ENCODE measurements at places on chromosomes 5 and 9.
A peak's percentile ranks its signal among the peaks of the same experiment; 100 is the strongest.

- no peak for DNase-seq
Measured at GRCh38 chr5:75545131-75545530, 33.4 kb downstream of the POLK start.

DNA sequence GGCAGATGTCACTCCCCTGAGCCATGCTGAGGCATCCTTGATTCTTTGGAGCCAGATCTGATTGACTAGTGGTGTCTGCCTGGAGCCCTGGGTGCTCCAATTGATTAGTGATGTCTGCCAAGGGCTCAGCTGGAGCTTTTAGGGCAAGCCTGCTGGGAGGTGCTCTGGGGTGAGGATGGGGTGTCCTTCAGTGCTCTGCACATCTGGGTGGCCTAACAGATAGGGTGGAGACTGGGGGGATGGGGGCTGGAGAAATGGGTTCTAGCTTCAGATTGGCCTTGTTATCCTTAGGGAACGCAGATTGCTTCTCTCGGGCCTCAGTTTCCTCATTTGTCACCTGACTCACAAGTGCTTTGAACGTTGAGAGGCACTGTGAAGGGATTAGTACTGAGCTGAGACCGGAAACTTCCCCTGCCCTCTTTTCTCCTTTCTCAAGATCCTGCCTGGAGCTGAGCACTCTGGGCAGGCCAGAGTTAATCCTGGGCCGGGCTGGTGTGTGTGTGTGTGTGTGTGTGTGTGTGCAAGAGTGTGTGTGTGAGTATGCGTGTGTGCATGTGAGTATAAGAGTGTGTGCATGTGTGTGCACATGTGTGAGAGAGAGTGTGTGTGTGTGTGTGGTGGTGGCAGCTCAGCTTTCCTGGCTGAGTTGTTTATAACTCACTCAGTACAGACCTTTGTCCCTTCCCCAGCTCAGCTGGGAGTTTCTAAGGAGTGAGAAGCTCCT lies 5.6 kb upstream of the IER5L start:
- DNase-seq = no peak

- DNase-seq = no peak
Measured at GRCh38 chr5:171415115-171415730, 4.2 kb upstream of the FGF18 start.

DNA sequence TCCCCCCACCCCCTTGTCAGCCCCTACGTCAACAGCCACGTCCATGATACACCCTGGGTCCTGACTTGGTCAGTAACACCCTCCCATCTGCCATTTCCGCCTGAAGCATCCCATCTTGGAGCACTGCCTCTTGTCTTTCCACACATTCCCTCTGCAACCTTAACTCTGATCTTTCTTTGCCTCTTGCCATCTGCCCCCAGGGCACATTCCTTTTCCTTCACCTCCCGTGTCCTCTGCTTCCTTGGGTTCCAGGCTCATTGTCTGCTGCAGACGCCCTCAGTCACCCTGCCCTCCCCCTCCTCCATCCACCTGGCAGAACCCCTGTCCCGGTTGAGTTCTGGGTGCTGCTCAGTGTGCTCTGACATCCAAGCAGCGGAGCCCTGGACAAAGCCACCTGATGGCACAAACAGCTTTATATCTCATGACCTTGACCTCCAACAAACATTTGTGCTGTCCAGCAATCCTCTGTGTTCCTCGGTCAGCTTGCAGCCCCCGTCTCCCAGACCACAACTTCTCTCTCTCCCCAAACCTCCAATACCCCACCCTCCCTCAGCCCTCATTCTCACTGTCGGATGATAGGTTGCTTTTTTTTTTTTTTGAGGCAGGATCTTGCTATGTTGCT lies 97.7 kb upstream of the IER5L start:
- DNase-seq = no peak

DNA sequence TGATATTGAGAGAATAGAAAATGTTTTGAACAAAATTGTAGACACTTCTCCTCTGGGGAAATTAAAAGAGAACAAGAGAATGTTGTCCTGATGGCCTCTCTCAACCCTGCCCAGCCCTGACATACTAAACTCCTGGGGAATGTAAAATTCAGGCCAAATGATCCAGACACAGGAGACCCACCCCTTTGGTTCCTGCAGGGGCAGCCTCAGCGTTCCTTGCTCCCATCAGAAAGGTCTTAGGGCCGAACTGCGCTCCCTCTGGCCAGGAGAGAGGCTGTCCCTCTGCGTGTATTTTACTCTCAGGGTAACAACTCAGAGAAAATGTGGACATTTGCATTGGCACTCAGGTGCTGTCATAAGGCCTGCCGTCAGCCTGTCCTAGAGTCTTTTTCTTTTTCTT lies 616.3 kb upstream of the KLF4 start:
- DNase-seq = no peak

DNA sequence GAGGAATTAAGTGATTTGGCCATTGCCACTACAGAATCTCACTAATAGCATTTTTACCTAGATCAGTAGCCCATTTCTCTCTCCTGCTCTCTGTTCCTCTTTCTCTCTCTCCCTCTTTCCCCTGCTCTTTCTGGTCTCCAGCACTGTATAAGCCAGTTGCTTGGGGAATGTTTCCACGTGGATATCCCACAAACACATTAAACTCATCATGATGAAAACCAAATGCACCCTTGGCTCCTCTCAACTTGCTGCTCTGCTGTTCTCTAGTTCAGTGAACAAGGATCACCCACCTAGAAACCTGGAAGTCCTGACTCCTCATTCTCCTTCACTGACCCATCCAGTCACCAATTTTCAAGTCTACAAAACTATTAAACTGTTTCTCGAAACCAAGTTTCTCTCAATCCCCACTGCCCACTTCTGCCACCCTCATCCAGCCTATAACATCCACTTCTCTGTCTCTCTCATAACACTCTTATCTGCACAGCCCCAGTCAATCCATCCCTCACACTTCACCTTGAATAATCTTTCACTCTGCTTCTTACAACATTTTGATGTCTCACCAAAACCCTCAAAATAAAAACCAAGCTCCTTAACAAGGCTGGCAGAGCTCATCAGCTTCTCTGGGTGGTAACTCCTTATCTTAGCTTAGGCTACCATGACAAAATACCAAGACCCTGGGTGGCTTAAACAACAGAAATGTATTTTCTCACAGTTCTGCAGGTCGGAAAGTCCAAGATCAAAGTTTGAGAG lies 79.3 kb downstream of the ARL15 start:
- DNase-seq = no peak

DNA sequence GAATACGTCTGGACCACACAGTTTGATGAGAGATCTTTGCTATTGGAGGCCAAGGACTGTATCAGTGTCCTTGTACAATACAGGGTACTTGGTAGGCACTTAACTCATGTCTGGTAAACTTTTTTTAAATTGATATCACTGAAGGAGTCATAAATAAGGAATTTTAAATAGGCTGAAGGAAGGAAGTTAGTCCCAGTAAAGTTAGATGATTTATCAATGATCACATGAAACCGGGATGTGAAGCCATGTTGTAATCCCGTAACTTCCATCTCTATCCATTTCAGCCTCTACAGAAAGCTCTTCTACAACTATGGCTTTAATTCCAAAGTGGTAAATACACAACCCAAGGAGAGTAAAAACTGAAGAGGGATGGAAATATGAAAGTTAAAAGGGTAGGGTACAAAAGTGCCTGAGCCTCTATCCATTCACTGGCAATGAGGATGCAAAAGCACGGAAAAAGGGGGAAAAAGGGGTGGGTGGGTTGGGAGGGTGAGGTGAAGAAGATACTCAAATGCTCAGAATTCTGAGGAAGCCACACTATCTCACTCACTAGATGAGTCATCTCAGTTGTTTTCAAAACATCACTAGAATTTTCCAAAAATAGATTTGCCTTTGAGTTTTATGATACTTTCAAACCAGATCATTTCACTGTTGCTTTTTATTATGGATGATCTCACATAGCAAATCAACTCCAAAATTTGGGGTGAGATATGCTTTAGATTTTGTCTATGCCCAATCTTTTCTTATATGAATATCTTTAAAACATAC lies 1053.5 kb downstream of the NR2F1-AS1 start:
- DNase-seq = no peak

DNA sequence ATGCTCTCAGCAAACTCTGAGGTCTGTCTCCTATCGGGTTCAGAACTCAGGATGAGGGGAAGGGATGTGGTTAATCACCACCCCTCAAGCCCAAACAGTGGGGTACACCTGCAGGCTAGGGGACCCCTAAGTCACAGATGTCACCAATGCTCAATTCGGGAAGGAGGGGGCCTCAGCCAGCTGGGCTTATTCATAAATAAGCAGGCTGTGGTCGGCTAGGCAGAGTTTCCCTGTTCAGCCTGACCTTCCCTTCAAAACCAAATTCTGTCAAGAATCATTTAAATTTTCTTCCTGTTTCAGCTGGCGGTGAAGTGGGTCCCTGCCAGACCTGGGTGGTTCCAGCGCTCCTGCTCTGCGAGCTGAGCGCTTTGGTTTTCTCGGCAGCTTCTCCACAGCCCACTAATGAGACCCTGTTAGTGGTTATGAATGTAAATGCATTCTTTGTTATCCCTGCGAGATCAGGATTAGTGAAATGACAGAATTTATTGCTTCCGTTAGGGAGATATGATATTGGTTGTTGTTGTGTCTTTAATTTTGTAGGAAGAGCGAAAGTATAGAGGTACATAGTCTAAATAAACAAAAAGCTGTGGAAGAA lies 68.3 kb downstream of the AK8 start:
- DNase-seq = no peak

- DNase-seq = no peak
Measured at GRCh38 chr9:120616966-120617935, 37.3 kb upstream of the CDK5RAP2 start.

- no peak for DNase-seq
Measured at GRCh38 chr5:141789330-141789729, 88.9 kb downstream of the PCDH1 start.

DNA sequence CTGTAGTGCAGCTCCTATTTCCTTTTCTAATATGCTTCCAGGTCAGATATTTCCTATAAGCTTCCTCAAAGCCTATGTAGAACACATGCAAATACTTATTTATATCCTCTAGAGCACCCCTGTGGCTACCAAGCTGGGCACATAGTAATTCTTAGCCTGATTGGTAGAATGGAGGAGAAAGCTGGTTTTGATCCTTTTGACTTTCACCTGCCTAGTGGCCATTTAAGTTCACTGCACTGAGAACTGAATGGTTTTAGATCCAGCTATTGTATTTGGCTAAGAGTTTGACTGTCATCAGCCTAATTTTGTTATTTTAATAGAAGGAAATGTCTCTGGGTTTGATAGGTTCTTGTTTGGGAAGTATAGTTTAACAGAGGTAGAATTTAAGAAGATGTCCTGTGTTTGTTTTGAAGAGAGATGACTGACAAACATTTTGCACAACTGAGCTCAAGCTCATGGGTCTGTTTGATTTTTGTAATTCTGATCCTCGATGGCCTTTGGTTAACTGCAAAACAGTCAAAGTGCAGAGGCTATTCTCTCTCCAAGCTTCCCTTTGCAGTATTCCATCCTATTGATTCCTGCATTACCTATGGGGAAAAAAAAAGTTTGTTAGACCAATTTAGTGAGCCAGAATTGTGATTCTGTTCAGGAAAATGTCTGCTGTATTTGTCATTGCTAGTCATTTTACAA lies 85.4 kb downstream of the KCNN2 start:
- no peak for DNase-seq

DNA sequence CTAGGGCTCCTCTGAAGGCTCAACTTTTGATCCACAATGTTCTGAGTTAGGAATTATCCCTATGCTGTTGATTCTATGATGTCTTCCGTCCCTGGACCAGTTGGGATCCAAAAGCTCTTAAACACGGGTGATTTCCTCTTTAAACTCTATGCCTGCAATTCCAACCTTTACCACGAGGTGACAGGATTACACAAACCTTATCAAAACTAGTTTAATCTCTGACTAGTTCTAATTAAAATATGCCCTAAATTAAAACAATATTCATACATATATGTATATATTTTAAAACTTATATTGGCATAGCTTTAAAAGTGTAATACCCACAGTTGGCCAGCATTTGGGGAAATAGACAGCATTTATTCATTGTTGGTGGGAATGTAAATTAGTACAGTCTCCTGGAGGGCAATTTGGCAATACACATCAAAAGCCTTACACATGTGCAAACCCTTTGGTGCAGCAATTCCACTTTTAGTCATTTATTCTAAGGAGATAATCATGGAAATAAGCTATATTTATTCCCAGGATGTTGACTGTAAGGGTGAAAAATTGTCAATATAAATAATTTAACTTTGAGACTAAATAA lies 51.6 kb upstream of the PHYKPL start:
- no peak for DNase-seq

DNA sequence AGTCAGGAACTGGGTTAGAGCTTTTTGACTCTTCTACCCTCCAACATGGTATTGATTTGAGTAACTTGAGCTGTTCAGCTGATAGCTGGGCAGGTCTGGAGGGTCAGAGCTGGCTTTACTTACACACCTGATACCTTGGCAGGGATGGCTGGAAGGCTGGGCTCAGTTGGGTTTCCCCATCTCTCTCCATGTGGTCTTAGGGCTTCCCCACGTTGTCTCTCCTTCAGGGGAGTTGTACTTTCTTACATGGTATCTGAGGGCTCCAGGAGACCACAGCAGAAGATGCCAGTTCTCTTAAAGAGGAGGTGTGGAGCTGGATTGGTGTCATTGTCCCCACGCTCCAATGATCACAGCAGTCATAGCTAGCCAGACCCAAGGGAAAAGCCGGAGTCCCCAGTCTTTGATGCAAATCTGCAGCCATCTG lies 25.6 kb downstream of the ISOC1 start:
- DNase-seq = no peak

DNA sequence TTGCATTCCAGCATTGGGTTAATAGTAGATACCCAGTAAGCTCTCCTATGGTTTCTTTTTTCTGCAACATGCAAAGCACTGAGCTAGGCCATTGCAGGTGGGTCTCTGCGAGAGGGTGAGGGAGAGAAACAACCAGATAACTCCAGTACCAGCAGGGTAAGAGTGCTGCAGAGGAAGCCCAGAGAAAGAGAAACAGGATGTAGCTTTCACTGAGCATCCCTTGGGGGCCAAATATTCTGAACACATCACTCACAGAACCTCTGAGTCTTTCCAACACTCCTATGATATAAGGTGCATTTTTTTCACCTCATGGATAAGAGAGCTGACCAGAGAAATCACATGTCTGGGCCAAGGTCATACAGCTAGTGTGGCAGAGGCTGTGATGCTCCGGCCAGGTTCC lies 76.7 kb downstream of the TRIM32 start:
- no peak for DNase-seq

GRCh38 chr5:180071531-180072255 lies at the start of gene RNF130:
TSS of gene RNF130 (minus strand) at chr5:180071759. CDS start at chr5:180071702, 57 bp downstream.
- DNase-seq = peak; percentile 93
